Aorta (tissue), 5 donors: ENCODE measurements at places on chromosomes 4 and X. TPM values are rescaled to one million over a fixed set of nuclear protein-coding genes. Genes with fewer than 3 reads are reported as not detected.
A peak's percentile ranks its signal among the peaks of the same experiment; 100 is the strongest.

GRCh38 chrX:107421337-107421861 is 28.1 kb upstream of the FRMPD3 start:
- DNase-seq, result no peak
- H3K4me3 ChIP-seq, result no peak overlapping the region
- H3K36me3 ChIP-seq, result no peaks in the 10 kb centered on the region
- peaks cover 4% of the 10 kb centered on the region for H3K27me3 ChIP-seq
- no peaks in the 10 kb centered on the region for H3K4me1 ChIP-seq
- H3K27ac ChIP-seq, result no peak overlapping the region

DNA sequence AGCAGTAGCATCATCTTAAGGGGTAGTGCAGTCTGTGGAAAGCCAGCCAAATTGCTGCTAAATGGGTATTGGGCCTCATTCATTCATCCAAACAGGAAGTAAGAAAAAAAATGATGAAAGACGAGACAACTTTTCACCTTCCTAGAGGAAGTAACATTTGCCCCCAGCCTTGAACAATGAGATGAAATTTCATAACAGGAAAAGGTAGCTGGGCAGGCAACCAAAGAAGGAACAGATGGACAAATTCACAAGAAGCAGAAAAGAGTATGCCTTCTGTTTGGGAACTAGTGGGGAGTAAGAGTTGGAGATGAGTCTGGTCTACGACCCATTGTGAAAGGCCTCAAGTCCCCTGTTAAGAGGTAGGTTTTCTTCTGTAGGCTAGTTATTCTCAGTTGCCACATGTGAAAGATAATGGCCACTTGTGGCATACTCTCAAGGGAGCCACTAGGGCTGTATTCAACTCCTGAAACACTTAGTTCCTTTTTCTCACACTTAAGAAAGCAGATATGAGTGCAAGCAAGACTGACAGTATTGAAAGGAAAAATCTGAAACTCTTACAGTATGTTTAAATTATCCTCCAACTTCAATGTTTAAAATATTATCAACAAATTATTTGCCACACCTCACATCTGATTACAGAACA is 190.4 kb downstream of the AR start:
- no peaks in the 10 kb centered on the region for H3K36me3 ChIP-seq
- DNase-seq, result no peak
- no peaks in the 10 kb centered on the region for H3K4me1 ChIP-seq

DNA sequence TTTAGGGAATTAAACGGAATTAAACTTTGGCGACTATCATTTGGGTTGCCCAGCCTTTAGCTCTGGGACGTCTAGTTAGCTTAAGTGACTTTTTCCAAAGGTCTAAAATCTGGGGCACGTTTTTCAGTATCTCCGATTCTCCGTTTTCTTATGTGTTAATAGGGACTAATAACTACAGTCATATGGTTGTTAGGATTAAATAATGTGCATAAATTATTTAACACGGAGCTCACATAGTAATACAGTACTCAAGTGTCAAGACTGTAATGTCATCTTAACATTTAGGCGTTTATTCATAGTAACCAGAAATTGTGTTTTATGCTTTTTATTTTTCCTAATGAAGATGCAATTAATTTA is 466 bp upstream of the CCNA2 start:
- no peaks in the 10 kb centered on the region for H3K4me1 ChIP-seq
- H3K27ac ChIP-seq, result no peak overlapping the region
- H3K27me3 ChIP-seq, result no peaks in the 10 kb centered on the region
- no peak for DNase-seq
- peak overlapping the region; percentile 47 for H3K4me3 ChIP-seq
- H3K36me3 ChIP-seq, result no peaks in the 10 kb centered on the region

- no peaks in the 10 kb centered on the region for H3K36me3 ChIP-seq
- H3K4me3 ChIP-seq, result no peak overlapping the region
- DNase-seq, result no peak
- no peak overlapping the region for H3K27ac ChIP-seq
- no peaks in the 10 kb centered on the region for H3K4me1 ChIP-seq
These were observed 68.4 kb downstream of the GATB start for GRCh38 chr4:151692443-151692782.

GRCh38 chr4:47278631-47279030 is 184.9 kb downstream of the COMMD8 start:
- no peaks in the 10 kb centered on the region for H3K36me3 ChIP-seq
- H3K4me3 ChIP-seq, result no peak overlapping the region
- no peak for DNase-seq

- H3K27me3 ChIP-seq, result no peaks in the 10 kb centered on the region
- no peak overlapping the region for H3K27ac ChIP-seq
These were observed 123.0 kb downstream of the CHRNA9 start for GRCh38 chr4:40458109-40458508.

DNA sequence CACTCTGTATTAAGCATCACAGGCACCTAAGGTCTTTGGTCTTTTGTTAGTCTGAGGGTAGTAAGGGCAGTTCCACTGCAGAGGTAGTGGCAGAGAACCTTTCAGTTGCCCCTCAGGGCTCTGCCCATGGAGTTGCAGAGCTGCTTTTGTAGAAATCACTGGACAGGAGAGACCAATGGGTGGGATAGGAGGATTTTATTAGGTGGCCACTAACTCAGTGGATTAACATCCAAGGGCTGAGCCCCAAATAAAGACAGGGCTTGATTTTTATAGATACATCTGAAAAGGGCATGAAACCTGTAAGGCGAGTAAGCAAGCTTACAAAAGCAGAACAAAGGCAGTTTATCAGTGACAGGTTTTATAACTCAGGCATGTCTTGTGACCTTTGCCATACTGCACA is 1035.4 kb downstream of the SH3BGRL start:
- no peak for DNase-seq
- H3K4me1 ChIP-seq, result no peaks in the 10 kb centered on the region
- H3K4me3 ChIP-seq, result no peak overlapping the region
- no peaks in the 10 kb centered on the region for H3K27me3 ChIP-seq
- H3K36me3 ChIP-seq, result no peaks in the 10 kb centered on the region
- H3K27ac ChIP-seq, result no peak overlapping the region

- H3K27ac ChIP-seq, result no peak overlapping the region
- H3K4me3 ChIP-seq, result no peak overlapping the region
- no peak for DNase-seq
- H3K4me1 ChIP-seq, result no peaks in the 10 kb centered on the region
- H3K27me3 ChIP-seq, result no peaks in the 10 kb centered on the region
- no peaks in the 10 kb centered on the region for H3K36me3 ChIP-seq
These were observed 15.6 kb upstream of the CWH43 start for GRCh38 chr4:48970471-48970921.

DNA sequence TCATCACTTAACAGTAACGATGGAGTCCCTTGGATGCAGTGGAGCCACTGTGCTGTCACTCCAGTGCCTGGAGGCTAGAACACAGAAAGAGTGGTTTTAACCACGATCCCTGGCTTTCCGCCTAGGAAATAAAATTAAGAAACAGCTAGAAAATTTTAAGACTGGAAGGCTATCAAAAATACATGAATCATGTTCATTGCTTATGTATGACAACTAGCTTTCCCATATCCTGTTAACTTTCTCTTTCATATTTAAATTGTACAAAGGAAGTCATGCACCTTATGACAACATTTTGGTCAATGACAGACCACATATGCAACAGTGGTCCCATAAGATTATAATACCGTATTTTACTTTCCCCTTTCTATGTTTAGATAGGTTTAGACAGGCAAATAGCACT is 115.1 kb downstream of the GALNTL6 start:
- no peaks in the 10 kb centered on the region for H3K27me3 ChIP-seq
- no peak overlapping the region for H3K4me3 ChIP-seq
- no peak for DNase-seq
- no peak overlapping the region for H3K27ac ChIP-seq
- H3K36me3 ChIP-seq, result no peaks in the 10 kb centered on the region

DNA sequence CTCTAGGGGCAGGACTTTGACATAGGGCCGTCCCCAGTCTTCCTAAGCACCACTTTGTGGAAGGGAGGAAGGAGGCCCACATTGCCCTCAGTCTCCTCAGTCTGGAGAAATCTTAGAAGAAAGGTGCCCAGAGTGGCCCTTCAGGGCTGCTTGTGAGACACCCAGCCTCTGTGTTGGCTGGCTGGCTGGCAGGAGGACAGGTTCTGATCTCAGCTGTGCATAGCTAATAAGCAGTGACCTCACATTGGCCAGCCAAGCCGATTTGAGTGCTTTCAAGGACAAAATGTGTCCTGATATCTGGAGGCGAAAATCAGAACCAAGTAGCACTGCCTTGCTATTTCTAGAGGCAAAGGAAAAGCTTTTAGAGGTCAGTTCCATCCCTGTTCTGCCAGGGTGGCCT is 211.5 kb downstream of the BCOR start:
- no peaks in the 10 kb centered on the region for H3K36me3 ChIP-seq
- DNase-seq, result no peak
- H3K4me1 ChIP-seq, result no peaks in the 10 kb centered on the region
- no peak overlapping the region for H3K27ac ChIP-seq
- H3K4me3 ChIP-seq, result no peak overlapping the region
- H3K27me3 ChIP-seq, result no peaks in the 10 kb centered on the region

DNA sequence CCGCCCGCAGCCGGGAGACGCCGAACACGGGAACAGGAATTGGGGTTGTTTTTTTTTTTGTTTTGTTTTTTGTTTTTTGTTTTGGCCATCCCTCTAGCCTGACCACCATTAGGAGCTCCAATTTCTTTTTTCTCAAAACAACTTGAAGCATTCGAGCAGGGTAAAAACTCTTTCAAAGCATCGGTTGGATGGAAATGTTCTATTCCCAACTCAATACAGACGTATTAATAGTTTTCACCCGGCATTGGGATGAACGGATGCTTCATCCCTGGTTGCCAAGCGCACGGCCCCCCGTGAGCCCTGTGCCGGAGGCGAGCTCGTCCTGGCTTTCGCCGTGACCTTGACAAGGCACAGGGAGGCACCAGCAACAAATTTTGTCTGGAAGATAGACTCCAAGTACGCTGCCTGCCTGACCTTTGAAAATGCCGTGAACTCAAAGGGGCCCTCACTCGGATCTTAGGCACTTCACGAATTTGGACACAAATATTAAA is 352 bp upstream of the MAP3K15 start:
- no peaks in the 10 kb centered on the region for H3K36me3 ChIP-seq
- no peak for DNase-seq
- H3K27me3 ChIP-seq, result no peaks in the 10 kb centered on the region
- no peak overlapping the region for H3K27ac ChIP-seq
- no peak overlapping the region for H3K4me3 ChIP-seq
- H3K4me1 ChIP-seq, result no peaks in the 10 kb centered on the region

GRCh38 chrX:47722260-47722659 is 63.3 kb upstream of the UXT start:
- H3K4me3 ChIP-seq, result no peak overlapping the region
- H3K27me3 ChIP-seq, result no peaks in the 10 kb centered on the region
- no peaks in the 10 kb centered on the region for H3K36me3 ChIP-seq
- H3K27ac ChIP-seq, result no peak overlapping the region
- DNase-seq, result no peak

- no peak overlapping the region for H3K27ac ChIP-seq
- H3K27me3 ChIP-seq, result no peaks in the 10 kb centered on the region
- no peak overlapping the region for H3K4me3 ChIP-seq
- DNase-seq, result no peak
- H3K4me1 ChIP-seq, result no peaks in the 10 kb centered on the region
These were observed 593.8 kb downstream of the SPRY1 start for GRCh38 chr4:123990310-123990870.

GRCh38 chr4:158068068-158068467 is 104.8 kb downstream of the GASK1B start:
- no peak overlapping the region for H3K27ac ChIP-seq
- DNase-seq, result no peak
- H3K36me3 ChIP-seq, result no peaks in the 10 kb centered on the region
- no peaks in the 10 kb centered on the region for H3K27me3 ChIP-seq
- H3K4me1 ChIP-seq, result no peaks in the 10 kb centered on the region

- no peak overlapping the region for H3K27ac ChIP-seq
- no peaks in the 10 kb centered on the region for H3K27me3 ChIP-seq
- H3K4me1 ChIP-seq, result no peaks in the 10 kb centered on the region
These were observed 38.6 kb downstream of the PRSS12 start for GRCh38 chr4:118314221-118314620.

GRCh38 chr4:535924-536281 is 36.9 kb downstream of the PIGG start:
- no peaks in the 10 kb centered on the region for H3K27me3 ChIP-seq
- no peaks in the 10 kb centered on the region for H3K4me1 ChIP-seq
- no peak overlapping the region for H3K27ac ChIP-seq
- peak; percentile 66 for DNase-seq

- H3K27ac ChIP-seq, result no peak overlapping the region
- H3K4me3 ChIP-seq, result no peak overlapping the region
- H3K36me3 ChIP-seq, result no peaks in the 10 kb centered on the region
- no peaks in the 10 kb centered on the region for H3K27me3 ChIP-seq
- no peaks in the 10 kb centered on the region for H3K4me1 ChIP-seq
- DNase-seq, result no peak
These were observed 153.3 kb upstream of the TENT5D start for GRCh38 chrX:80266979-80267378.

- no peaks in the 10 kb centered on the region for H3K27me3 ChIP-seq
- peaks cover 4% of the 10 kb centered on the region for H3K36me3 ChIP-seq
- H3K4me3 ChIP-seq, result no peak overlapping the region
- H3K27ac ChIP-seq, result peak overlapping the region; percentile 69
- H3K4me1 ChIP-seq, result peaks cover 4% of the 10 kb centered on the region
These were observed 129.1 kb downstream of the CBR4 start for GRCh38 chr4:168880811-168881595.

- H3K36me3 ChIP-seq, result no peaks in the 10 kb centered on the region
- H3K4me1 ChIP-seq, result no peaks in the 10 kb centered on the region
- no peaks in the 10 kb centered on the region for H3K27me3 ChIP-seq
- H3K4me3 ChIP-seq, result no peak overlapping the region
- DNase-seq, result no peak
- H3K27ac ChIP-seq, result no peak overlapping the region
These were observed 50.9 kb downstream of the FAM193A start for GRCh38 chr4:2587213-2587823.

GRCh38 chr4:105458001-105458400 is 15.9 kb downstream of the PPA2 start:
- H3K36me3 ChIP-seq, result peaks cover 2% of the 10 kb centered on the region
- no peak for DNase-seq
- no peak overlapping the region for H3K27ac ChIP-seq
- H3K27me3 ChIP-seq, result no peaks in the 10 kb centered on the region
- no peak overlapping the region for H3K4me3 ChIP-seq

DDX60 gene
- total RNA-seq, result 24.4 TPM

TEX11 gene
- not detected for total RNA-seq

TMEM271 gene
- not detected for total RNA-seq

EFHC2 gene
- 0.84 TPM for total RNA-seq

MBNL3 gene
- total RNA-seq, result 11.7 TPM

ASB9 gene
- total RNA-seq, result 2.9 TPM

ITGB1BP2 gene
- 22.3 TPM for total RNA-seq

ANK2 gene
- total RNA-seq, result 64.4 TPM

STARD8 gene
- 11.8 TPM for total RNA-seq

PPBP gene
- total RNA-seq, result 0.57 TPM
